Hindlimb muscle (tissue), 1 donor: ENCODE measurements at places on chromosomes 16 and 17.
A peak's percentile ranks its signal among the peaks of the same experiment; 100 is the strongest.

DNA sequence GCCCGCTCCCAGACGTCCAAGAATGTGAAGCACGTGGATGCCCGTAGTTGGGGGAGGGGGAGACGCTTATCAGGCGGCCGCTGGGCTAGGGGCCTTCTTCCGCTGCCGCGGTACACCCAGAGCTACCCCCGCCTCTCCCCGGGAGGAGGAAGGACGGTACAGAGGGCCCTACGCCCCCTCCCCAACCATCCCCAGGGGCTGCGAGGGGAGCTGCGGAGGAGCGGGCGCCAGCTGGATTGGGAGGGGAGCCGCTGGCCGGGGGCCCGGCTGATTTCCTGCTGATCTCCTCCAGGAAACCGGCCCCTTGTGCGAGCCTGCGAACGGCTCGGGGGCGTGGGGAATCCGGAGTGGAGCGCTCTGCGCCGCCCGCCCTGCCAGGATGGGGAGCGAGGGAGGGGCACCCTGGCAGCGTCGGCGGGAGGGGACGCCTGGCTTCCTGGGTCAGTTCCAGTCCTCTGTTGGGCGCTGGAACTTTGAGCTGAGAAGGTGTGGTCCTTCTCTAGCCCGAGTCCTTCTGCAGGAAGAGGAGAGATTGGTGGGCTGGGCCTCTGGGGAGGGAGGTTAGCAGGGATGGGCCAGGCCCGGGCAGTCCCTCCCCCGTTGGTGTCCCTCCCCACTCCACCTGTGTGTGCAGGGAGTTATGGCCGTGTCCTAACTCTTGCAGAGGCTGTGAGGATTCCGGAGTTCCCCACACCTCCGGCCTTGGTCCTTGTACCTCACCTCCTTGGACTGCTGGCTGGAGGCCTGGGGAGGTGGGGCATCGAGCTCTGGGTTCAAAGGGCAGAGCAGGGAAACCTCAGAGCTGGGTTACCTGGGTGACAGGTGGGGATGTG lies 19.2 kb downstream of the GJD3 start:
- peak; percentile 78 for DNase-seq

GRCh38 chr17:36106493-36106835 lies 2.8 kb downstream of the CCL4 start:
- no peak for DNase-seq

- no peak for DNase-seq
Observed at GRCh38 chr17:81652906-81653771, 3.2 kb downstream of the PDE6G start.

DNA sequence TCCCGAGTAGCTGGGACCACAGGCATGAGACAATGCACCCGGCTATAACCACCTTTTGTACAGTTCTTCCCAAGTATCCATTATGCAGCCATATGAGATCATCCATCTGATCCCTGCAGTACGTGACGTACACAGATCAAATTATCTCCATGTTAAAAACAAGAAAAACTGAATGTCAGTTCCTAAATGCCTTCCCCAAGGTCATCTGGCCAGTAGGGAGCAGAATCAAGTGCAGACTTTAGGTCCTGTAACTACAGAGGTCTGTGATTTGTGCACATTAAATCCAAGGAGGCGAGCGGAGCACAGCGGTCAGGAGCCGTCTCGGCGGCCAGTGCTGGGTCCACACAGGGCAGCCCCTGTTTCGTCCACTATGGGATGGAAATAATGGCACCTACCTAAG lies 23.7 kb downstream of the ZCCHC14 start:
- no peak for DNase-seq

- no peak for DNase-seq
Observed at GRCh38 chr17:42640121-42640520, 19.0 kb upstream of the TUBG2 start.
